Inflammatory macrophage treated with lipopolysaccharide for 4 hours (primary cell): ENCODE measurements at places on chromosomes 5 and 9.

DNA sequence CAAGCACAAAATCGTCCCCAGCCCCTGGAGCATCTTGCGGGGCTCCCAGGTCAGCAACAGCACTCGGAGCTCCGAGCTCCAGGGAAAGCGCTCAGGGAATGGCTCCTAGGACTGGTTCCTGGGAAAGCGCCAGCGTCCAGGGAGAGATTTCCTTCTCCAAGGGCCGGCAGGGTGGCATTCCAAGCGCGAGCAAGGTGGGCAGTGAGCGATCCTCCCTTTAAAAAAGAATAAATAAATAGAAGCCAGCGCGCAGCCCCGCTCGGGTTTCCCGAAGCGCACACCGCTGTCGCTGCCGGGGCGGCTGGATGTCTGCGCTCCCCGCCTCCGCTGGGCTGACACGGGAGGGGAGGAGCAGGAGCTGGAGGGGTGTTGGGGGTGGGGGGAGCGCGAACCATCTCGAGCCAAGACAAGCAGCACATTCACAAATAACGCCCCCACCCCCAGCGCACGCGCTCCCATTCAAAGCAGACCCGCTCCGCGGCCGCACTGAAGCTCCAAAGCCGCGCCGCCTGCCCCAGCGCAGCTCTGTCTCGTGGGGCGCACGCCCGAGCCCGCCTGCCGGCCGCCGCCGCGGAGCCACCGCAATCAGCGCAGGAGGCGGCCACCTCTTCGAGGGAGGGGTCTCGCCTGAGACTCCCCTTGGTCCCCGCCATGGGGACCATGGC lies 327.4 kb downstream of the SH3GL2 start:
- DNase-seq: no peak

DNA sequence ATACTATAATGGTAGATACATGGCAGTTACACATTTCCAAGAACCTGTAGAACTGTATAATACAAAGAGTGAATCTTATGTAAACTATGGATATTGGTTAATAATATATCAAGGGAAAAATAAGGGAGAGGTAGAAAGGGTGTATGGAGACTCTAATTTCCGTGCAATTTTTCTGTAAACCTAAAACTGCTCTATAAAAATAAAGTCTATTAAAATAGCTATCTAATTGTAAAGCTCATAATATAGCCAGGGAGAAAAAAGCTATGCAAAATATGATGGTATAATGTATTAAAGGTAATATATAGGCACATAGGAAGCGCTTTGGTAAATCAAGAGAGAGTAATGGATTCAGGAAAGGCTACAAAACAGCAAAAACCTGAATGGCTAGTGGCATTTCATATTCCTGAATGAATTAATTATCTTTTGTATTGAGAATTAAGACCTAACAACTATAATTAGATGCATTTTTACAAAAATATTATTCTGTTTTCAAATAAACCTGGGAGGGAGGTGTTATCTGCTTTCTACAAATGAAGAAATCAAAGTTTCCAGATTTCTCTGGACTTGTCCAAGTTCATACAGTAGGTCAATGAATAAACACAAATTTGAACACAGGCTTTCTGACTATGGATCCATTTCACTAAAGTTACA lies 22.8 kb downstream of the ANXA1 start:
- no peak for DNase-seq

DNA sequence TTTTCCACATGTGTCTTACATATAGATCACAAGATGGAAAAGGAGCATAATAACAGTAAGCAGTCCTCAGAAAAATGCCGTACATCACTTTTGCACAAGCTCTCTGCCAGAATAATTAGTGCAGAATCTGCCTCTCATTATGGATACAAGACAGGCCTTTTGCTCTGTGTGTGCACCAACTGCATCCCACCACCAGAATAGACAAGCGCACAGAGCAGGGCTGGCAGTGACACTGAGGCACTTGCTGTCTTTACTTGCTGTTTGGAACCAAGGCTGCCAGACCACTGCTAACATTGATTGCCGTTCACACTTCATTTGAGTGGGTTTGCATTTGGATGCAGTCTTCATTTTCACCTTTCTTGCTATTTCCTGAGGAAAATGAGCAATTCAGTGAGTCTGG lies 741.3 kb downstream of the TLE1 start:
- no peak for DNase-seq

DNA sequence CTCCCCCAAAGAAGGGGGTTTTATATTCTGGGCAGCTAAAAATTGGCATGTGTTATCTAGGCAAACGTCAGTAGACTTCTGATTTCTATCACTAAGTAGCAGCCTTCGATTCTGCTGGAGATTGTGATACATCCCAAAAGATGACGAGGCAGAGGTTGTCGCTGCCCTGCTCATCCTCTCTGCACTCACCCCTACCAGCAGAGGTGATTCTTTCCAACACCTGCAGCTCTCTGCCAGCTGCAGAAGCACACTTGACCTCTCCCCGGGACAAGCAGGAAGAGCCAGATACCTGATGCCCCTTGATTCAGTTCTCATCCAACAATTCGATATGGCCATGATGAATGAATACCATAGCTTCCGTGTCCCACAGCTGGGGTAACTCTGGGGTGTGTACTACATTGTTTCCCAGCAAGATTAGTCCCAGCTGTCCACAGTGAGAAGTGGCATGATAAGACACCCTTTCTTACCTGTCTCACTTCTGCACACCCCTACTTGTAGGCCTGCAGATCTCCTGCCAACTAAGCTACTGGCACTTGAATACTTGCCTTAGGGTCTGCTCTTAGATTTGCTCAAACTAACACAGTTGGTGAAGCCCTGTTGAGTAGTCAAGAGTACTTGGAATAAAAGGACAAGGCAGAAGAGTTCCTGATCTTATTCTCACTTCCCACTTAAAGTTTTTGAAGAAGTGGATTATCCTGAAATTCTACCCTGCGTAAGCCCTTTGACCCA lies 37.6 kb upstream of the SMAD5 start:
- DNase-seq: no peak

GRCh38 chr5:42400474-42400873 lies 22.8 kb upstream of the GHR start:
- DNase-seq: no peak

GRCh38 chr5:36536616-36537005 lies 69.8 kb upstream of the SLC1A3 start:
- DNase-seq: no peak

GRCh38 chr5:93585767-93586385 lies 2.9 kb downstream of the NR2F1 start:
- no peak for DNase-seq

DNA sequence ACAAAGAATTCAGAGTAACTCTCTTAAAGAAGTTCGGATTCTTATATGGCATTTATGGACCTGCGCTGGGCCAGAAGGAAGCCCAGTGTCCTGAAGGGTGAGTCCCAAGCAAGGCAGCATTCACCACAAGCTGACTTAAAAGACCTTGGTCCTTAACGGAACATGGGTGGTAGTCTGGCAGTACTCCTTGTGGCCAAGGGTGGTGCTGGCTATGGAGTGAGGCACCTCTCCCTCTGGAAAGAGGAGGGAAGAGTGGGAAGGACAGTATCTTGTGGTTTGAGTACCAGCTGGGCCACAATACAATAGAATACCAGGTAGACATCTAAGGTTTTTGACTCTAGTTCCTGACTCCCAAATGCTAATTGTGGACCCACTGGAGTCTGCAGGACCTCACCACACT lies 425.7 kb upstream of the CYLC2 start:
- DNase-seq: no peak

DNA sequence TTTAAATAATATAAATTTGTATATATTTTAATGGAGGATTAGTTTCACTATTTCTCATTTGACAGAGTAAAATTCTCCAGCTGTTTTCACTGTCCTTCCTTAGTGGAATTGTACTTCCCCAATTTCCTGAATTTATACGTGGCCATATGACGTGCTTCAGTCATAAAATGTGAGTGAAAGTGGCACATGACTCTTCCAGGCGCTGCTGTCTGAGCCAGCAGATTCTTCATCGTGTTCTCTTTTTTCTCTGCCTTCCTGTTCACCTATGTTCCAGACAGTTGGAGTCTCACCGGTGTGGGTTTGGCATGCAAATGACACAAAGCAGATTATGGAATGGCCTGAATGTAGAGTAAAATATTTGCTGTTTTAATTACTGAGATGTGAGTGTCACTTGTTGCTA lies 684.1 kb downstream of the SEMA5A start:
- no peak for DNase-seq

- DNase-seq: no peak
These were observed 12.4 kb downstream of the SPOCK1 start for GRCh38 chr5:137486707-137487106.

DNA sequence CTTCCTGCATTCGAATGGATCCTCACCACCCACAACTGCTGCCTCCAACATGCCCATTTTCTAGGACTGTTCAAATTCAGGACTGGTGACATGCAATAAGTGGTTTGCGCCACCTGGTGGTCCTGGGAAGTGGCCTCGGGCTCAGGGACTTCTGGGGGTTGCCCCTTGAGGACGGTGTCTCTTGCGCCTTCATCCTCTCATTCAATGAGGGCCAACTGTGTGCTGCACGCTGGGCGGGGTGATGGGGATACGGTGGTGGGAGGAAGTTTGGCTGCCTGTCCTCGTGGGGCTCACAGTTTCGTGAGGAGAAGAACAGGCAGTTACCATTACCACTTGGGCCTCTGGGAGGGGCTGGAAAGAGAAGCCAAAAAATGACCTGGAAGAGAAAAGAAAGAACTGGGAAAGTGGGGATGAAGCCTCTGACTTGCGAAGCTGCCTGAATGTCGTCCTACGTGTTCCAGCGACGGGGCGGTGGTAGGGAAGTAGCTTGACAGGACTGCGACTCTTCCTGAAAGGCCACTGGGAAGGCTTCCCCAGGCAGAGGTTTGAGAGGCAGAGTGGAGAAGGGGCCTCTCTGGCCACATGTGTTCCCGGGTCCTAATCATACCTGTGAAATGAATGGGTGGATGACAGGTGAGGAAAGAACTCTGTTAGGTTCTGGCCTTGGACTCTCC lies 49.0 kb downstream of the PSD2 start:
- DNase-seq: peak; percentile 76

DNA sequence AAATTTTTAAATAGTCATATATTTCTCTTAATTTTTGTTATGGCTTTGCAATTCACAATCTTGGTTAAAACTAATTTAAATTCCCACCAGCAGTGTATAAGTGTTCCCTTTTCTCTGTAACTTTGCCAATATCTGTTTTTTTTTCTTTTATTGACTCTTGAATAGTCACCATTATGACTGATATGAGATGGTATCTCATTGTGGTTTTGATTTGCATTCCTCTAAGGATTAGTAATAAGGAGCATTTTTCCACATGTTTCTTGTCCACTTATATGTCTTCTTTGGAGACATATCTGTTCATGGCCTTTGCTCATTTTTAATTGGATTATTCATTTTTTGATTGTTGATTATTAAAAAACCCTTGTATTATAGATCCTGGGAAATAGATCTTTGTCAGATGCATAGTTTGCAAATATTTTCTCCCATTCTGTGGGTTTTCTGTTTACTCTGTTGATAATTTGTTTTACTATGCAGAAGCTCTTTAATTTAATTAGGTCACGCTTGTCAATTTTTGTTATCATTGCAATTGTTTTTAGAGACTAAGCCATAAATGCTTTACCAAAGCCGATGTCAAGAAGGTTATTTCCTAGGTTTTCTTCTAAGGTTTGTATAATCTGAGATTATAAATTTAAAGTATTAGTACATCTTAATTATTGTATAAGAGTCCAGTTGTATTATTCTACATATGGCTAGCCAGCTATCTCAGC lies 610.9 kb downstream of the CHSY3 start:
- no peak for DNase-seq

- no peak for DNase-seq
These were observed 24.5 kb downstream of the MRPS30 start for GRCh38 chr5:44833249-44833648.

DNA sequence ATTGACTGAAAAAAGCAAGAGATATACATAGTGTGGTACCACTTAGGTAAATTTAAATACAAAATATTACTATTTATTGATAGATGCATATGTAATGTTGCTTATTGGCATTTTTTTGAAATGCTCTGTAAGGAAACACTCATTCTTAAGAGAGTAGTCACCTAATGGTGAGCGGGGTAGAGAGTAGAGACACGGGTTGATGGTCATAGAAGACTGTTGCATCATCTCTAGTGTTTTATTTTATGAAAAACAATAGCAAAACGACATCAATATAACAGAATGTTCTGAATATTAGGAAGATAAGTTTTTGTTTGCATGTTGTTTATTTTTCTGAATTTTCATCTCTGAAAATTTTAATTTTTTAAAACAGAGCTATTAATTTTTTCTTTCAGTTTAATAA lies 4.0 kb downstream of the SRP19 start:
- no peak for DNase-seq

DNA sequence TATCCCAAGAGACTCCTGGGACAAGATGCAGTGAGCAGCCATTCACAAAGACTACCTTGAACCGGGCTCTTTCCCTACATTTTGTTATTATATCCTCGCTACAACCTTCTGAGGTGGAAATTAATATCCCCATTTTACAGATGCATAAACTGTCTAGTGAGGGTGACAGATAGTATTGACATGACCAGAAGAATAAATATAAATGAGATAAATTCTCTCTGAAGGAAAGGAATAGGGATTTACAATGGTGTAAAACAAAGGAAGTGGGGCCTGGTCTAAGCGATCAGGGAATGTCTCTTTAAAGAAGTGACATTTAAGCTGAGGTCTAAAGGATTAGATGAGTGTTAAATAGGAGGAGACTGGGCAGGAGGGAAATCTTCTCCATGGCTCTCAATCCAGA lies 43.5 kb upstream of the KCNMB1 start:
- DNase-seq: no peak

- no peak for DNase-seq
These were observed 177.5 kb downstream of the PDE4D start for GRCh38 chr5:59716029-59716428.

- no peak for DNase-seq
These were observed 5.1 kb downstream of the AMACR start for GRCh38 chr5:34002629-34003328.

GRCh38 chr5:43357067-43357466 lies 43.9 kb upstream of the HMGCS1 start:
- DNase-seq: no peak

- DNase-seq: no peak
These were observed 121.0 kb upstream of the RGS7BP start for GRCh38 chr5:64384765-64385164.

- no peak for DNase-seq
These were observed 556.9 kb downstream of the PTPRD start for GRCh38 chr9:10055886-10056395.

DNA sequence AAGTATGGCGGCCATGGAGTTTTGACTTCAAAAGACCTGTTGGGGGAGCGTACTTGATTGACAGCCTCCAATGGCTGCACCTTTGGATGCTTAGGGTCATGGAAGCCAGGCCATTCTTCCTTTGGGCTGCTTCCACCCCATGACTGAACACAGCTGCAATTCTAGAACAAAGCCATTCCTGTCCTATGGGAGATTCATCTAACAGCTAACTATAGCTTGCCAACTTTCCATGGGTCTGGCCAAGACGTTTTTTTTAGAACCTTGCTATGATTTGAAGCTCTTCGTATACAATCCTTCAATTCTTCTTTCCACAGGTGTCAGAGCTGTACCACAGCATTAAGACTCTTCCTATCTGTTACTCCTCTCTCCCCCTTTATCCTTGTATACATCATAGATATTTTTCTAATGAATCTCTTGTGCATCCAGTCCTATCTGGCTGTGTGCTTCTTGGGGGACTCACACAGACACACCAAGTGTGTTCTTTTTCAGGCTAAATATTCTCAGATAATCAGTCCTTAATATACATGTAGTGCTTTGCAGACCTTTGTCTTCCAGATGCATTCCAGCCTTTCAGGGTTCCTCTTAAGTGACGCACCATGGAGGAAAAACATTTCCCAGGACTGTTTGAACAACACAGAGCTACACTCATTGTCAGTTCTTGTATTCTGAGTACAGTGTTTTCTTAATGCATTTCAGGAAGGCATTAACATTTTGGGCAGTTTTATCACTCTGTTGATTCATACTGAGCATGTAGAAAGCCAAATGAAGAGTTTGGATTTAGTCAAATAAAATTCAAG lies 198.9 kb downstream of the TAF11L14 start:
- DNase-seq: no peak
